ENCODE measurements at places on chromosomes 3 and 15.

DNA sequence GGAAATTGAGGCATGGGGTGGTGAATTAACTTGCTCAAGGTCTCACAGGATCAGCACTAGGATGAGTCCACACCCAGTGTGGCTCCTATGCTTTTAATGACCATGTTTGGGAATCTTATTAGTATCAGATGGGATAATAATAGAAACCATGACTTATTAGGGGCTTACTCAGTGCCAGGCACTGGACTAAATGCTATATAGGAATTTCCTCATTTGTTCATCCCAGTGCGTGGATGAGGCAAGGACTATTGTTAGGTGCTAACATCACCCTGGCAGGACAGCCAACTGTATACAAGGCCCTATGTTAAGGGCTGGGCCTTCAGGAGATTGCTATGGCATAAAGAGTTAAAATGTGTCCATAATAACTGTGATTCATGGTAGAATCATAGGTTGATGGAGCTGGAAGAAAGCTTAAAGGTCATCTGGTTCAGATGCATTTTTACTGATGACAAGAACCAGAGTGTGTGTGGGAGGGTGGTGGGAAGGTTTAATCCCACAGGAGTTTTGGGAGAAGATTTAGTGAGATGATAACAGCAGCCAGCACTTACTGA is 4.7 kb upstream of the FEM1B start:
- no peak for DNase-seq

- no peak for DNase-seq
Observed at GRCh38 chr15:86744198-86744780, 664.6 kb downstream of the AGBL1 start.

DNA sequence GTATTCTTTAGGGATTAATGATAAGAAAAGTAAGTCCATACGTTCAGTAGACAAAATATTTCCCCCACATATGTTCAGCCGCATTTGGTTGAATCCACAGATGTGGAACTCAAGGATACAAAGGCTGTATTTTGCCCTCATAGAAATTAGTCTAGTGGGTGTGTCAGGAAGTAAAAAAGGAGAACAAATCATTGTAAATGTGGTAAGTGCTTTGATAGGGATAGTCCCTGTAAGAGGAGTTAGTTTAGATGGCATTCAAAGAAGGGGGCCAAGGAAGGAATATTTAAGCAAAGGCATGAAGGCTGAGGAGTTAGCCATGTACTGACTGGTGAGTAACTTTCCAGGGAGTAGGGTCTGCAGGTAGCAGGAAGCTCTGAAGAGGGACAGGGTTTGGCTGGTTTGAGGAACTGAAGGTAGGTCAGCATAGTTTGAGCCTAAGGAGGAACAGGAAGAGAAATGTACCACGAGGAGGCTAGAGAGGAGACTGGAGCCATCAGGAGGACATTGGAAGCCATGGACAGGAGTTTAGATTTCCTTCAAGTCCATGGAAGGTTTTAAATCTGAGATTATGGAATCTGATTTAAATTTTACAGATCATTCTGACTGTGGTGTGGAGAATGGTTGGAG is 98.8 kb downstream of the MME start:
- DNase-seq = no peak

DNA sequence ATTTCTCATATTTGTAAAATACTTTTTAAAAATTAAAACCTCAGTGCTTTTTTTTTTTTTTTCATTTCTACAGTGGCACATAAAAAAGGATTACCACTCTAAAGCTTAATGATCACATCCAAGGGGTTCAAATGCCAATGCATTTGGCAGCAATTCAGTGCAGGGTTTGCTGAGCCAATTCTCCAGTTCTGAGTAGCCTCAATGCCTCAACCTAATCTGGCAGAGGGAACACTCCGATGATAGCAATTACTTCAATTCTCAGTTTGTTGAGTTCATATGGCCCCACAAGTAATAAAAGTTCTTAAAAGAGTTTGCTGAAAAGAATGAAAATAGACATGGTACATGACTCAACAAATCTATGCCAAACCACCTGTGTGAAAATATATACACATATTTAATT is 79.3 kb upstream of the RBMS3 start:
- no peak for DNase-seq

- DNase-seq = no peak
Observed at GRCh38 chr15:101063891-101064794, 145.0 kb downstream of the LRRK1 start.

DNA sequence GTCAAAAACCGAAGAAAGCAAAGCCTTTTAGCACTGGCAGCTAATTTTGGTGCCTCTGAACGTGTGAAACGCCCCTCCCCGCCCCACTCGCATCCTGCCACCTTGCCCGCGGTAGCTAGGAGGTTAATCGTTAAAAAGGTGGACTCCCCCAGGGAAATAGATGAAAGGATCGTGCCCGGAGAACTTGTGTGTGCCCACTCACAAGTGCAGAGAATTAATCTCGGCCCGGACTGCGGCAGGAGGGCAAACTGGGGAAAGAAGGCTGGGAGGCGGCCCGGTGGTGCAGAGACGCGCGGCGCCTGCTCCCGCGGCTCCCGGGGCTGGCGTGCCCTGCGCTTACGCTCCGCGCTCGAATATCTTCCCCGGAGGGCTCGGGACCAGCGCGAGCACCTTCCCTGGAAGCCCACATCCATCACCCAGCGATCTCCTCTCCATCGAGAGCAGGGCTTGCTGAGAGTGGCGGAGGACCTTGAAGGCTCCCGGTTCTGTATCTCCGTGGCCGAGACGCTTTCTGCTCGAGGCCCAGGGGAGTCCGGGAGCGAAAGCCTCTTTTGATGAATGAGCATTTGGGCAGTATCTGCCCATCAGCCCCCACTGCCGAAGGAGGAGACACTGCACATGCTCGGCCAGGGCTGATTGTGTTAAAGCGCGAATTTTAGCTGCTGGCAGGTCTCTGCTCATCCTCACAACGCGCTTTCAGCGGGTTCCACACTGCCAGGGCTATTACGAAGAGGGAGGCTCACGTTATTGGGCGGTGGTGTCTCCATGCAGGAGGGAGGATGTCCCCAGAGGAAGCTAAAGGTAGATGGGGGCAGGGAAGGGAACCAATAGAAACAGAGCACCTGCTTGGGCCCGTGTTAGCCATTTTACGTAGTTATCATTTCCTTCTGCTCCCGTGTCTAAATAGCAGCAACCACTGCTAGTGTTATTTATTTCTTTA is 1.3 kb upstream of the SPTSSB start:
- DNase-seq = no peak

- DNase-seq = no peak
Observed at GRCh38 chr3:32129832-32130231, 23.4 kb downstream of the GPD1L start.

DNA sequence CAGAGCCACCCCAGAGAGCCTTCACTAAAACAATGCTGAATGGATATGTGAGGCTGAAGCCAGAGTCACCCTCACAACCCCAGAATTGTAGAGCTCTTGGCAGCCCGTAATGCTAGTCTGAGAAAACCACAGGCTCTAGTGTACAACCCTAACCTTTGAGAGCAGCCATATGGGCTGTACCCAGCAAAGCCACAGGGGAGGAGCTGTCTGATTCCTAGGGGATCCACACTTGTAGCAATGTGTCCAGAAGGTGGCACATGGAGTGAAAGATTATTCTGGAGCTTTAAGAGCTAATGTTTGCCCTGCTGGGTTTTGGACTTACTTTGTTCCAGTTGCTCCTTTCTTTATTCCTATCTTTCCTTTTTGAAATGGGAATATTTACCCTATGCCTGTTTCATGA is 626.8 kb downstream of the GRM7 start:
- DNase-seq = no peak

- DNase-seq = no peak
Observed at GRCh38 chr15:48710952-48711495, 65.5 kb upstream of the FBN1 start.

DNA sequence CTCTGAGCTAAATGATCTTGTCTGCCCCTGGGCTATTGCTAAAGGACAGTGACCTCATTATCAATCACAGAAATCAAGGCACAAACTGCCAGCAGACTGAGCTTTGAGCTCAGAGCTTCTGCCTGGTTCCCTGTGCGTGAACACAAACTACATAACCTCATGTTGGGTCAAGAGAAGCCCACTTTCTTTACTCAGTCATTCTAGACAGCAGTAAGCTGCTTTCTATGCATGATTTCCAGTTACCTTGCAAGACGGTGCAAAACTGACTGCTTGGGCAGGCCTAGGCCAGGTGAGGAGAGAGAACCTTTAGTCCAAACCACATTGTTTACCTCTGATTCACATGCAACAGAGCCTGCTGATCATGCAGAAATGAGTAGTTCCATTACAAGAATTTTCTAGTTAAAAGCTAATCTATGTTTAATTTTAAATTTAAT is 75.1 kb downstream of the ARRDC4 start:
- no peak for DNase-seq

GRCh38 chr15:92451225-92451825 is 57.6 kb downstream of the ST8SIA2 start:
- DNase-seq = no peak

- no peak for DNase-seq
Observed at GRCh38 chr15:25182736-25183445, 228.1 kb downstream of the SNRPN start.

DNA sequence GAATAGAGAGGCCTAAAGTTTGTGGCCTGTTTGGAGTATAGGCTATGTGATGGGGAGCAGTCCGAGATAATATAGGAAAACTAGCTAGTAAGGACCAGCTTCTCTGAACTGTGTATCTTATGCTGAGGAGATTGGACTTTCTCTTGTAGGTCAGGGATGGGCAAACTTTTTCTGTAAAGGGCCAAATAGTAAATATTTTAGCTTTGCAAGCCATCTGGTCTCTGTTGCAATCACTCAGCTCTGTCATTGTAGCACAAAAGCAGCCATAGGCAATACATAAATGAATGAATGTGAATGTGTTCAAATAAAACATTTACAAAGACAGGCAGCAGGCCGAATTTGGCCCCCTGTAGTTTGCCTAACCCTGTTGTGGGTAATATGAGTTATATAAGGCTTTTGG is 24.5 kb downstream of the TMOD3 start:
- DNase-seq = no peak

DNA sequence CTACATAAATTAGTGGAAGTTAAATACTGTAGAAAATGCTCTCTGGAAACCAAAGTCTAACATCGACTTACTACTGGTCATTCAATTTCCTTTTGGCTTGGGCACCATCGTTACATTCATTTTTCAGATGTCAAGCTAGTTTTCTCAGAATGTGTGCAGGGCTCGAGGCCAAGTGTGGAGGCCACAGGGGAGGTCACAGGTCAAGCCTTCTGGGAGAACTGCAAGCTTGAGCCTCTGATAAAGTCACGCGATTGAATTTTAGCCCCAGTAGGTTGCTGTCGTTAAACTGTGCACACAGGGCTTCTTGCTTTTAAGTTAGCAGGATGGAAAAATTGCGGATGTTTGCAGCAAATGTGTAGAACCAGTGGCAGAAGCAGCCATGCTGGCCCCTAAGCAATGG is 182.2 kb downstream of the APBA2 start:
- DNase-seq = no peak

GRCh38 chr3:183100376-183100775 is 1.1 kb upstream of the MCCC1 start:
- DNase-seq = no peak

- no peak for DNase-seq
Observed at GRCh38 chr15:90309020-90309419, 43.1 kb upstream of the ZNF774 start.

- no peak for DNase-seq
Observed at GRCh38 chr3:108006077-108006771, 84.6 kb downstream of the CD47 start.

- DNase-seq = no peak
Observed at GRCh38 chr15:27401471-27401870, 430.5 kb downstream of the GABRG3 start.

DNA sequence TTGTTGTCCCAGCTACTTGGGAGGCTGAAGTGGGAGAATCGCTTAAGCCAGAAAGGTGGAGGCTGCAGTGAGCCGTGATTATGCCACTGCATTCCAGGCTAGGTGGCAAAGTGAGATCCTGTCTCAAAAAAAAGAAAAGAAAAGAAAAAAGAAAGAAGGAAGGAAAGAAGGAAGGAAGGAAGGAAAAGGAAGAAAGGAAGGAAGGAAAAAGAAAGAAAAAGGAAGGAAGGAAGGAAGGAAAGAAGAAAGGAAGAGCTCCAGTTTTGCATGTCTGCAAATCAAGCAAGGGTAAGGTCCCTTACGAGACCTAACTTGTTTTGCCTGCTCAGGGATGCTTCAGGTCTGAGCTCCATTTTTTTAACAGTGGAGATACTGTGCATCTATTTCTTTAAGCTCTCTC is 3.6 kb upstream of the XIRP1 start:
- DNase-seq = no peak

- peak; percentile 82 for DNase-seq
Observed at GRCh38 chr15:81023483-81024264, 23.0 kb downstream of the TLNRD1 start.

GRCh38 chr3:69890691-69891090 is 108.8 kb upstream of the SAMMSON start:
- DNase-seq = no peak

DNA sequence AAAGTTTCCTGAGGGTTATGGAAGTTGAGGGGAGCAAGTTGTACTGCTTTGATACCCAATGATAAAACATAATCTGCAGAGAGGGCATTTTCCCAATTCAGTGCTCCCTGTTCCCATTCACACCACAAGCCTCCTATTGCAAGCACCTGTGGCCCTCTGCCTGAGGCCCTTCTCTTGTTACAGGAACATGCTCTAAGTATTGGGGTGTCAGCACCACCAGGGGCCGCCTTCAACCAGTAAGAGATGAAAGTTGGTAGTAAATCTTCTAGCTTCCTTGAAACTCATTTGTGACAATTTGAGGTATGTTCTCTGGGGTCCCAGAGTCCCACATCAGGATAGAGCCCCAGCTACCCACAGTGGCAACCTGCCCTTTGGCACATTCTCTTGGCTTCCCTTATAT is 265.4 kb upstream of the ARHGEF26 start:
- no peak for DNase-seq

- DNase-seq = no peak
Observed at GRCh38 chr15:99632521-99632920, 66.7 kb downstream of the MEF2A start.

Data from MM.1S (cell line).